Type B pancreatic cell (in vitro differentiated cells): ENCODE measurements at places on chromosomes 5 and 9. TPM values are rescaled to one million over a fixed set of nuclear protein-coding genes. Genes with fewer than 3 reads are reported as not detected.
A peak's percentile ranks its signal among the peaks of the same experiment; 100 is the strongest.

DNA sequence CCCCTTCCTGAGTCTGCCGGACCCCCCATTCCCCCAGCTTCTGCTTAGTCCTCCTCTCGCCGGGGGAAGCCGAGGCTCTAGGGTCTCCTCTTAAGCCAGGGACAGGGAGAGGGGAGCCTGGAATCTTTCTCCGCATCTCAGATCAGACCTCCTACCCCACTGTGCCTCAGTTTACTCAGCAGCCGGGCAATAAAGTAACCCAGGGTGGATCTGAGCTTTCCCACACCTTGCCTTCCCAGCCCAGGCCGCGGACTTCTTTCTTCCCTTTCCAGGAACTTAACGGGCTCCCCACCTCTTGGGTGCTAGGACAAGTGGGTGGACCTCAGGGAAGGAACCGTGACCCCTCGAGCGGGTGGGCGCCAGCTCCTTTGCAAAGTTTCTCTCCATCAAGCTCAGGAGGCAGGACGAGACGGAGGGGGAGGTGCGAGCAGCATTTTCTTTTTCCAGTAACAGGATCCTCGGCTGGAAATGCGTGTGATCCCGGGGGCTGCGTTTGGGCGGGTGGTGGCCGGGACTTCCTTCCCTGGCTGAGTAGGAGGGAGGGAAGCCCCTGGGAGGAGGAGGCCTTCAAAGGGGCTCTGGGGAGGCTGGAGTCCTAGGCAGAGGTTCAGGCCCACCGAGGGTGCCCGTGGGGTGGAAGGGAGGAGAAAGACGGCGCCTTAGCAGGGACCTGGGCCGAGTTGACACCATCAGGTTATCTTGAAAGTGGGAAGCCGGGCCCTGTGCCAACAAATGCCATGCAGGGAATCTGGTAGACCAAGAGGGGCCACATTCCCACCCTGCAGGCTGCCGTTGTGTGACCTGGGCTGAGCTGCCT lies 795 bp downstream of the DAB2IP start:
- H3K4me3 ChIP-seq: peak overlapping the region; percentile 96
- no peaks in the 10 kb centered on the region for H3K27me3 ChIP-seq
- H3K27ac ChIP-seq: peak overlapping the region; percentile 84
- peaks cover 45% of the 10 kb centered on the region for H3K4me1 ChIP-seq
- DNase-seq: peak; percentile 69

DNA sequence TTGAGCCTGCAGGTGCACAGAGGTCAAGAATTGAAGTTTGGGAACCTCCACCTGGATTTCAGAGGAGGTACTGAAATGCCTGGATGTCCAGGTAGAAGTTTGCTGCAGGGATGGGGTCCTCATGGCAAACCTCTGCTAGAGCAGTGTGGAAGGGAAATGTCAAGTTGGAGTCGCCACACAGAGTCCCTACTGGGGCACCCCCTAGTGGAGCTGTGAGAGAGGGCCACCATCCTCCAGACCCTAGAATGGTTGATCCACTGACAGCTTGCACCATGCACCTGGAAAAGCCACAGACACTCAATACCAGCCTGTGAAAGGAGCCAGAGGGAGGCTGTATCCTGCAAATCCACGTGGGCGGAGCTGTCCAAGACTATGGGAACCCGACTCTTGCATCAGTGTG lies 78.0 kb downstream of the GABRA1 start:
- H3K27me3 ChIP-seq: no peaks in the 10 kb centered on the region
- H3K36me3 ChIP-seq: no peaks in the 10 kb centered on the region
- no peak for DNase-seq
- H3K27ac ChIP-seq: no peak overlapping the region
- H3K4me3 ChIP-seq: no peak overlapping the region
- no peaks in the 10 kb centered on the region for H3K4me1 ChIP-seq

GRCh38 chr5:154042766-154043165 lies 4.0 kb downstream of the MFAP3 start:
- no peak overlapping the region for H3K27ac ChIP-seq
- no peak overlapping the region for H3K4me3 ChIP-seq
- H3K36me3 ChIP-seq: peaks cover 7% of the 10 kb centered on the region
- H3K27me3 ChIP-seq: no peaks in the 10 kb centered on the region

DNA sequence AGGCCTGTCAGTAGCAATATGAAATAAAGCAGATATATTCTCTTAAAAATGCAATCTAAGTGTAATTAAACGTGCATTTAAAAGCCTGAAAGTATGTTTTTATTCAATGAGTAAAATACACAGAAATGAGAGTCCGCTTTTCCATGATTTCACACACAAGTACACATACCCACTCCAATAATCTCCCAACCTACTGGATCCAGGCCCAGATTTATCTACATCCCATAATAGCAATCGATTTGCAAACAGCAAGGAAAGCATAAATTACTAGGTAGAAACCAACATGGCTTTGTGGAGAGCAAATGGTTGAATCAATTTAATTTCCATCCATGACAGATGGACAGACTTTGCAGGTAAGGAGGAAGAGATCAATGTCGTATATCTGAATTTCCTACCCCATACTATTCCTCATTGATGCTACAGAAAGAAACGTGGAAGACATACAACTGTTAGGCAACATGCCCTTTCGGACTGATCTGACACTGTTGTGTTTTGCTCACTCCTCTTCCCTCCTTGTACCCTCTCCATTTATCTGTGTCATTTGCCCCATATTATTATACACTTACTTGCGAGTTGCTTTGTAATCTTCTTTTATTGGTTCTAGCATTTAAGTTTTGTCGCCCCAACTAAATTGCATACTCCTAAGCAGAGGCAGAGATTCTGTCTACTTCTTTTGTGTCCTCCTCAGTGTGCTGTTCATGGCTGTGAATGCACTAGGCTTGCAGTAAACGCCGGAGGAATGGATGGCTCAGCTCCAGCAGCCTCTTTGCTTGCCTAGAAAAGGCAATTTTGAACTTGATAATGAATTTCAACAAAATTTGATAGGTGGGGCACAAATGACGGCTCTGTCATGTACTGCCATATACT lies 133.6 kb downstream of the NFIB start:
- H3K27ac ChIP-seq: no peak overlapping the region
- H3K4me1 ChIP-seq: peaks cover 22% of the 10 kb centered on the region
- H3K27me3 ChIP-seq: no peaks in the 10 kb centered on the region
- no peak overlapping the region for H3K4me3 ChIP-seq
- DNase-seq: no peak

DNA sequence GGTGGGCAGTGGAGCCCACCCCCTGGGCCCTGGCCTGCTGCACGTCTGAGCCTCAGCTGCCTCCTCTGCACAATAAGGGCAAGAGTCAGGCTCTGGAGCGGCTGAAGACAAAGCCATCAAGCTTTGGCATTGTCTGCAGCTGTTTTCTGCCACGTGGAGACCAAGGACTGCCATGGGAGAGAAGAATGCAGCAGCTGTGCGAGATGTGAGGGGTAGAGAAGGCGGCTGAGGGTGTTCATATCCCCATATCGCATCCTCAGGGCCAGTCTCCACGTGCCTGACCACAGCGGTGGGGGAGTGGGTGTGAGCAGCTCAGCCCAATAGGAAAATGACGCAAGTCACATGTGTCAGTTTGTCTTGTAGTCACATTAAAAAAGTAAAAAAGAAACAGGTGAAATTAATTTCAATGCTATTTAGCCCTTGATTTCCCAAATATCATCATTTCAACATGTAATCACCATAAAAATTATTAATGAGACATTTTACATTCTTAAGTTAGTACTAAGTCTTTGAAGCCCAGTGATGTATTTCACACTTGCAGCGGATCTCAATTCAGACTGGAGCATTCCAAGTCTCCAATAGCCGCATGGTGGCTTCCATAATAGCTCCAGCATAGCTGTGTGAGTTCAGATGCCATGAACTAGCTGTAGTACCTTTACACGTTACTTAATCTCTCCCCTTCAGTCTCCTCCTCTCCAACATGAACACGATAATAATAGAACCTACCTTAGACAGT lies 6.6 kb downstream of the C1QTNF2 start:
- peak overlapping the region; percentile 45 for H3K27ac ChIP-seq

DNA sequence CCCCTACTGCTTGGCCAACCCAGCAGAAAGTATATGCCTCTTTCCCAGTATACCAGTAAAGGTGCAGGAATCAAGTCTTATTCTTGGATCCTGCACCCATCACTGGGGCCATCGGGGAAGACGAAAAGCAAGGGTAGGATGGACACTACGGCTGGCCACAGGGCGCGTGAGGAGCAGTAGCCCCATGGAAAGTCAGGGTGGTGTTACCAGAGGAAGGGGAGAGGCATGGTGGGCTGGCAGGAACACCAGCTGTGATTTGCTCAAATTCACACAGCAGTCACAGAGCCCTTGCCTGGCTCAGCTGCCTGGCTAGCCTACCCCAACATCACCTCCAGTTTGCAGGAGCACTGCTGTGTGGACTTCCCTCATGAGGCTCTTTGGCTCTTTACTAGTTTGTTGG lies 34.5 kb upstream of the SAP30L start:
- no peak for DNase-seq
- no peak overlapping the region for H3K27ac ChIP-seq
- peaks cover 5% of the 10 kb centered on the region for H3K36me3 ChIP-seq
- no peak overlapping the region for H3K4me3 ChIP-seq
- no peaks in the 10 kb centered on the region for H3K27me3 ChIP-seq
- peaks cover 8% of the 10 kb centered on the region for H3K4me1 ChIP-seq

The GEMIN5 gene
- 13.8 and 22.5 TPM in 2 replicates for total RNA-seq

The FNBP1 gene
- 38.6 and 54.1 TPM in 2 replicates for total RNA-seq

The GPR150 gene
- not detected in 2 replicates for total RNA-seq
